Left colon (tissue), 2 donors: ENCODE measurements at places on chromosomes 7 and 10. TPM values are rescaled to one million over a fixed set of nuclear protein-coding genes. Genes with fewer than 3 reads are reported as not detected.

Gene NPC1L1
- total RNA-seq = 0.06 TPM

- no peak for DNase-seq
Observed at GRCh38 chr10:67818323-67818722, 19.7 kb downstream of the DNAJC12 start.

DNA sequence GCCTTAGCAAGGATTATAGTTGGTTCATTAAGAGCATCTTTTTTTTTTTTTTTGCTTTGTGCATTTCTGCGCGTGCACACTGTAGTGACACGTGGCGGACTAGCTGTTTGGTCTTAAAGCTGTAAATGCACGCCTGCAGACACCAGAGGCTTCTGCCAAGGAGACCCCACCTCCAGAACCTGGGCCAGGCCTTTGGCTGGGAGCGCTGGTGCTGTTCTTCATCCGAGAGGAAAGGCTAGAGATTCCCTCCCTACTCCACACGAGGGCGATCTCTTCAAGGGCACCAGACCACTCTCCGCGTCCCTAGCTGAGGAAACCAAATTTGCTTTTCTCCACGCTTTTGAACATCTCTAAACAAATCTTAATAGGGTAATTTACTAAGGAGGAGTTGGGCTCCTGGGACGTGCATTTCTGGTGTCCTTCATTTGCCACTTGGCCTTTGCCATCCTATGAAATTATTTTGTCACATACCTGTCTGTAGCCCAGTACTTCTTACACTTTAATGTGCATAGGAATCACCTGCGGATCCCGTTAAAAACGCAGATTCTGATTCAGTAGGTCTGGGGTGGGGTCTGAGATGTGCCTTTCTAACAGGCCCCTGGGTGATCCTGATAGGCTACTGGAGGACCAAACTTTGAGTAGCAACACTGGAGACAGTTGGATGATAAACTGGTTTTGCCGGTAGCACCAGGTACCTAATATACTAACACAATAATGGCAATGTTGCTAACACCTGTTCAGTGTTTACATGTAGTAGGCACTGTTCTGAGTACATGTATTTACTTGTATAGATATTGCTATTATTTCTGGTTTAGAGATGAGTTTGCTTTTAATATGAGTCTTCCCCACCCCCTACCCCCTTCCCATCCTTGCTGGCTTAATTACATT lies 1.3 kb upstream of the SLC26A5 start:
- peak; percentile 32 for DNase-seq

DNA sequence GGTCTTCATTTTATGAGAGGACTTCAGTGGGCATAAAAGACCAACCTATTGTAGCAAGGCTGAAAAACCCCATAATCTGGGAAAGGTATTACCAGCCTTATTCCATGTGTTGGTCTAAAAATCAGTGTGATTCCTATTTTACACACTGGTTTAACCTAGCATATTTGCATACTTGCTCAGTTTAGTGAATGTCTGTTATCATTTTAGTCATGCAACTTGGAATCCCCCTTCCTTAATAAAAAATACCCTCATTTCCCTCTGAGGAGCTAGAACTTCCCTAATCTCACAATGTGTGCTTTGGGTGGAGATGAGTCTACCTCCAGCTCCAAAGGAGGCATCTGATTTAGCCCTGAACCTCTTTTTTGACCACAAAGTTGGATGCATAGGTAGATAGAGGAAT lies 312.8 kb upstream of the SORCS1 start:
- DNase-seq = no peak

DNA sequence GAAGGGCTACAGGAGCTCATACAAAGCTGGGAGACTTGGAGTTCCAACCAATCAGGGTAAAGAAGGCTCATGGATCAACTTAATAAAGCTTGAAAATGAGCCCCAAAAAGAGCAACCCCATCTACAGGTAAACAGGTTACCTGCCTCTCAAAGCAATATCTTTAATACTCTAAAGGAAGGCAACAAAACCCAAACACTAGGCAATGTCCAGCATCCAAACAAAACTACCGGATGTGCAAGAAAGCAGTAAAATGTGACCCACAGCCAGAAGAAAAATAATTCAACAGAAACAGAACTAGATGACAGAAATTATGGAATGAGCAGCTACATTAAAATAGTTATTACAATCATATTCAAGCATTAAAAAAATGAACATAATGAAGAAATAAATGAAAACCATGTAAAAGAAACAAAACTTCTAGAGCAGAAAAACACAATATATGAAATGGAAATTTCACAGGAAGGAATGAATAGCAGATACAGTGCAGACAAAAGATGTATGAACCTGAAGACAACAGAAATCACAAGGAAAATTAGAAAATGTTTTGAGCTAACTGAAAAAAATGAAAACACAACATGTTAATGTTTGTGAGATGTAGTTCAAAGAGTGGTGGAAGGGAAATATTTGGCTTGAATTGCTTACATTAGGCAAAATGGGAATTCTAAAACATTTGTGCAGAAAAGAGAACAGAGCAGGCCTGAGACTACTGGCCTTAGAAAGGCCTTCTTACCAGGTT lies 30.5 kb upstream of the ZMIZ1 start:
- no peak for DNase-seq

- no peak for DNase-seq
Observed at GRCh38 chr7:2142386-2142785, 90.4 kb downstream of the MAD1L1 start.

- no peak for DNase-seq
Observed at GRCh38 chr10:5343561-5343960, 21.2 kb upstream of the UCN3 start.

DNA sequence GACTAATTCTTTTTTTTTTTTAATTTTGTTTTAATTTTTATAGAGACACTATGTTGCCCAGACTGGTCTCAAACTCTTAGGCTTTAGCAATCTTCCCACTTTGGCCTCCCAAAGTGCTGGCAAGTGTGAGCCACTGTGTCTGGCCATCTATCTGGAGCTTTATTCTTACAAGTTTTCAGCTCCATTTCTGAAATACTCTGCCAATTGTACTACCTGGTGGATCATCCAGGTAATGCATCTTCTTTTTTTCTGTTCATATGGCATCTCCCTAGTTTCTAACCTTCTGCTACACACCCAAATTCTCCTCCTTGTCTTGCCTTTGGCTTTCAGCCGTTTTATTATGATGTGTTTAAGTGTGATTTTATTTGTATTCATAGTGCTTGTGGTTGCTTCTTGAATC lies 40.2 kb downstream of the ZNF365 start:
- no peak for DNase-seq

DNA sequence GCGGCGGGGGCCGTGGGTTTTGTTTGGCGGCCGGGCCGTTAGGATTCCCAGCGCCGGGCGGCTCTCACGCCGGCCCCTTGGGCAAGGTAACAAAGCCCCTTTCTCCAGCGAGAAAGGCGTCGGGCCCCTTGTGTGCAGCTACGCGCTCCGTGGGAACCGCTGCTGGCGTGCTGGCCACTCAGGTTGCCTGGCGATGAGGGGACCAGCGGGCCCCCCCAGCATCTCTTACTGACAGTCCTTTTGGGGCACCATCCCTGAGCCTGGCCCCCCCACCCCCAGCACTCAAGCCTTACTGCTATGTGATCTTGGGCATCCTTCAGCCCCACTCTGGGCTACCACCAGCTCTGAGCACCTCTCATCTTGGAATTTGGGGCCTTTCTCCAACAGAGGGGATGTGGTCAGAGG lies 1.8 kb downstream of the LFNG start:
- peak; percentile 47 for DNase-seq

DNA sequence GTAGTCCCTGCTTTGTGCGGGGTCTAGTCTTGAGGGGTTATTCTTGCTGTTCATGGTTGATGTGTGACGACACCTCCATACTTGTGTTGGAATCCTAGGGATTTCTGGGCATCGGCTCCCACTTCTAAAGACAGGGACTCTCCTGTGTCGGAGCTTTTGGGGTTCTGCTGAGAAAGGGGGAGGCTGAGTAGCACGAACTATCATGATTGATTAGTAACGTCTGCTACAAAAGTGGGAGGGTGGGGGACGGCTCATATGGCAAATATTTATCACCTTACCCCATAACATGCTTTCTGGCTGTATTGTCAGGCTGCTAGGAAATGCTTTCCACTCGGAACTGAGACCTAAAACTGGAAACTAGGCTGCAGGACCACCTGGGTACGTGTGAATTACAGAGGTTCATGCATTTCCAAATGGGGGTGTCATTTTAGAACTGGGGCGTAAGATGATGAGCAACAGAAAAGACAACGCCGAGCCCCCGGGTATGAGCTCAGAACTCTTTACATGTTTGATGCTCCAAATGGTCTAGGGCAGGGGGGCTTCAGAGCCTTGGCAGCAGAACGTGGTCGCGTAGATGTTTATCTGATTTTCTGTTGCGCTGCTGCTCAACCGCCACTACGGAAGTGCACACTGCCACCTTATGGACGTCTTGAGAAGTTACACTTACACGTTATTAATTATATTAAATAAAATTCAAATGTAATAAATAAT lies 15.1 kb upstream of the NME8 start:
- DNase-seq = no peak

GRCh38 chr7:47215049-47215448 lies 366.9 kb downstream of the TNS3 start:
- no peak for DNase-seq

DNA sequence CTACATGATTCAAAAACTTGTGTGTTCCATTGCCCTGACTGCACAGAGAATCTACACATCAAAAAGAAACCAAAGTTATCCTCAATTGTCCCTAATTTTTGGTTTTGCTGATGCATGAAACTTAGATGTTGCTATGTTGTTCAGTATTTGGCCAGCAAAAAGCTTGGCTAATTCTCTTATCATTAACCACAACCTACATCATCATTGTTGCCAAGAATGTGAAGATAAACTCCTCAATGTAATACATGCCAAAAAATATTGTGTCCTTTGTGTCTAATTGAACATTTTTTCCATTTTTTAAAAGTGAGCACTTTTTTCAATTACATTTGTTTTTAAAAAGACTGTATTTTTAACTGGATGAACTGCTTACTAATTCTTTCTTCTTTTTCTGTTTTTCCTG lies 268.0 kb upstream of the SEMA3D start:
- no peak for DNase-seq

Gene TMUB1
- 80.7 TPM for total RNA-seq

- no peak for DNase-seq
Observed at GRCh38 chr10:124149189-124150042, 56.0 kb upstream of the CHST15 start.

GRCh38 chr10:3108033-3108432 lies 40.7 kb downstream of the PFKP start:
- no peak for DNase-seq

GRCh38 chr7:111025006-111025405 lies 65.9 kb upstream of the LRRN3 start:
- DNase-seq = no peak

Gene SLC26A3
- total RNA-seq = 3,814 TPM

- DNase-seq = no peak
Observed at GRCh38 chr7:136878878-136879277, 10.4 kb downstream of the CHRM2 start.

Gene NOBOX
- not detected for total RNA-seq

DNA sequence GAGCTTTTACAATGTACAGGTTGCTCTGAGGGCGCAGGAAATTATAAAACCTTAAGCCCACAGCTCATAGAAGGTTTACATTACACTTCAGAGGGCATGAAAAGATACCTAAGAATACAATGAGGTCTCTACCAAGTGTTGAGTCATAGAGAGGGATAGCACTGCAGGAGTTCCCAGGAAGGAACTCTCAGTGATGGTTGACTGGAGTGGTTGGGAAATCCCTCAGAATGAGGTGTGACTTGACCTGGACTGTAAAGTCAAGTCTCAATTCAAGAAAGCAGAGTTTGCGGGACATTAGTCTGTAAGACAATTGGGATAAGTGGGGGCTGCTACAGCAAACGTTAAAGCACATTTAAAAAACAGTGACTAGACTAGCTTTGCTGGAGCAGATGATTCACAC lies 21.9 kb downstream of the TNKS2 start:
- no peak for DNase-seq

DNA sequence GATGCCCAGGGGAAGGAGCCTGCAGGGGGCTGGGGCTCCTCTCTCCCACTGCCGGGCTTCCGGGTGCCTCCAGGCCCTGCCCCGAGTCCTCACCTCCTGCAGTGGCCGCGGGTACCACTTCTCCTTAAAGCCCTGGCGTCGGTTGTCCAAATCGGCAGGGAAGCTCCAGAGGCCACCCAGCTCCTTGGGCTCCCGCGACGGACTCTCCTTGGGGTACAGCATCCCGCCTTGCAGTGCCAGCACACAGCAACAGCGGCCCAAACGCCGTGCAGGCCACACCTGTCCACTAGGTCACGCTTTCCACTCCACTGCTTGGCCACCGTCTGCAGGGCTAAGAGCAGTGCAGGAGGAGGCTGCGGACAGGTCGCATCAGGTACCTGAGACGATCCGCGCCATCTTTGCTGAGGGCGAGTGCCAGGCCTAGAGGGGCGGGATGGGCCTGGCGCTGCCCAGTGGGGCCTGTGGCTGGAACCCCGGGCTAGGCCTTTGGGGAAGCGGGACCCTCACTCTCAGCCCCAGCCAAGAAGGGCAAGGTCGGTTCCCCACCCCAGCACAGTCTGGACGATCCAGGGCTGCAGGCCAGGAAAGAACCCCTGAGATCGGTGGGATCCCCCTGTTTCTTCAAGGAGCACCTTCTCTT lies 47.7 kb upstream of the ZNF479 start:
- DNase-seq = no peak

GRCh38 chr10:25078658-25079431 lies 62.4 kb downstream of the THNSL1 start:
- DNase-seq = peak; percentile 38

- no peak for DNase-seq
Observed at GRCh38 chr7:17996442-17997223, 31.0 kb downstream of the PRPS1L1 start.

Gene CYP2E1
- 0.92 TPM for total RNA-seq

Gene AUTS2
- total RNA-seq = 44.2 TPM

Gene ATOH7
- total RNA-seq = 0.22 TPM

Gene NUTM2B
- total RNA-seq = 1.3 TPM
